Adrenal gland (tissue), 19 donors: ENCODE measurements at places on chromosomes 3 and 15. TPM values are rescaled to one million over a fixed set of nuclear protein-coding genes. Genes with fewer than 3 reads are reported as not detected.

DNA sequence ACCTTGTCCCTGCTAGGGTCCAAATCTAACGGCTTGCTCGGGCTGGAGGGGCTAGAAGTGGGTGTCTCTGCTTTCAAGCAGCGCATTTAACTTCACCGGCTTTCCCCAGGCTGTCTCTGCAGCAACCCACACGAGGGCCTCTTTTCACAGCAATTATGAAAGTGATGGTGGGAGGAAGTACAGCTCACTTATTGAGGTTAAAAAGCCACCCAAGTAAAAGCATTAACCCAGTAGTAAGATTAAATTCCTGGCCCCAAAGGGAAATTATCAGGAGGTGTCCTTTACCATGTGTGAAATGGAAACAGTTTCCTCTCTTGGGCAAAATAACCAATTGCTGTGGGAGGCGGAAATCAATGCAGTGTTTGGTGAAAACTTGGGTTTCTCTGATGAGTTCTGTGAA is 41.1 kb downstream of the NGRN start:
- DNase-seq: peak; percentile 42

- DNase-seq: no peak
Measured at GRCh38 chr15:85782064-85782463, 12.7 kb downstream of the KLHL25 start.

DNA sequence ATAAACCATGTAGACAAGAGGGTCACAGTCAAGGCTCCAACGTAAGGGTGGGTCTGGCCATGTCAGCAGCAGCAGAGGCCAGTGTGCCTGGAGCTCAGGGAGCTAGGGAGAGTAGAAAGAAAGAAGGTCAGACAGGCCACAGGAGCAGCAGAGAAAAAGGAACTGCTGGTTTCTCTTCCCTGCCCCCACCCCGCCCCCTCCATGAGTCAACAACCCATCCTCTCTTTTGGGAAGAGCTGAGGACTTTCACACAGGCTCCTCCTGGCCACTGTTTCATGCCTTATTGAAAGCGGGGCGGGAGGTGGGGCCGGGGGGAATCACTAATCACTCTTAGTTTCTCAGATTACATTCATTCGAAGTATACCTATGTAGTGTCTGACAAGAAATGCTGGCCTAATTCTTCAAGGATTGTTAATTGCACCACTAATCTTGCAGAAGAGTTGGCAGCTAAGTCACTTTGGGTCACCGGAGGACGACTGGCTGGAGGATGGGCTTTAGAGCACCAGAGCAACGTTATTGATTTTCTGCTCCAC is 9.1 kb upstream of the SCG3 start:
- peak; percentile 7 for DNase-seq

GRCh38 chr3:115800489-115801075 is 177.3 kb downstream of the GAP43 start:
- peak; percentile 20 for DNase-seq

- DNase-seq: no peak
Measured at GRCh38 chr3:45180051-45180450, 33.9 kb upstream of the CDCP1 start.

DNA sequence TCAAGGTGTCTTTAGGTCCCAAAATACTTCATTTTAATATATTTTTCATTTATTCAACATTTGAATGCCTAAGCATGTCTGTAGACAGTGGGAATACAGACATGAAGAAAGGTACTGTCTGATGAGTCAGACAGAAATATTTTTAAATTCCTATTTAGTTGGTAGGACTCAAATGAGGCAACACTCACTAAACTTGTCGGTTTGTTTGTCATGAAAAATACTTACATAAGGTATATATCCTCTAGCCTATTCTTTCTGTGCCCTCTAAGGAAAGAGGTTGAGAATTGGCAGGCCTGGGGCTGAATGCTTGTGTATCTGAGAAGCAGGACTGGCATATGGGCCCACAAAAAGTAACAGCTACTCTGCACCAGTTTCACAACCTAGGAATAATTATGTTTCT is 423.6 kb upstream of the MDFIC2 start:
- DNase-seq: no peak

GRCh38 chr3:12948891-12949711 is 107.7 kb upstream of the RPL32 start:
- peak; percentile 89 for DNase-seq

GRCh38 chr15:66652806-66653205 is 49.2 kb upstream of the SMAD6 start:
- DNase-seq: no peak

- peak; percentile 18 for DNase-seq
Measured at GRCh38 chr15:69794645-69795469, 302.9 kb downstream of the TLE3 start.

DNA sequence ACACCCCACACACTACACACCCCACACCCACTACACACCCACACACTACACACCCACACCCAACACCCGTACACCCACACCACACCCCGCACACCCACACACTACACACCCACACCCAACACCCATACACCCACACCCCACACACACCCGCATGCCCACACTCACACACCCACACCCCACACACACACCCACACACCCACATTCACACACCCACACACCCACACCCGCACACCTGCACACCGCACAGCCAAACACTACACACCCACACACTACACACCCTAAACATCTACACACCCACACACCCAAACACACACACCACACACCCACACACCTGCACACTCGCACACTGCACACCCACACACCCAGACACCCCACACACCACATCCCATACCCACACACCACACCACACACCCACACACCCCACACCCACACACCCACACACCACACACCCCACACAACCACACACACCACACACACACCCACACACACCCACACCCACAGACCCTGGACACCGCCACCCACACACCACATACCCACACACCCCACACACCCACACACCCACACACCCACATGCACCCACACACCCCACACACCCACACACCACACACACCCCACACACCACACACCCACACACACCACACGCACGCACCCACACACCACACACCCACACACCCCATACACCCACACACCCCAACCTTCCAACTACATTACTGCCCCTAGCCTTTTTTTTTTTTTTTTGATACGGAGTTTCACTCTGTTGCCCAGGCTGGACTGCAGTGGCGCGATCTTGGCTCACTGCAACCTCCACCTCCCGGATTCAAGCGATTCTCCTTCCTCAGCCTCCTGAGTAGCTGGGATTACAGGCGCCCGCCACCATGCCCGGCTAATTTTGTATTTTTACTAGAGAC is 16.9 kb downstream of the CEP19 start:
- DNase-seq: no peak

DNA sequence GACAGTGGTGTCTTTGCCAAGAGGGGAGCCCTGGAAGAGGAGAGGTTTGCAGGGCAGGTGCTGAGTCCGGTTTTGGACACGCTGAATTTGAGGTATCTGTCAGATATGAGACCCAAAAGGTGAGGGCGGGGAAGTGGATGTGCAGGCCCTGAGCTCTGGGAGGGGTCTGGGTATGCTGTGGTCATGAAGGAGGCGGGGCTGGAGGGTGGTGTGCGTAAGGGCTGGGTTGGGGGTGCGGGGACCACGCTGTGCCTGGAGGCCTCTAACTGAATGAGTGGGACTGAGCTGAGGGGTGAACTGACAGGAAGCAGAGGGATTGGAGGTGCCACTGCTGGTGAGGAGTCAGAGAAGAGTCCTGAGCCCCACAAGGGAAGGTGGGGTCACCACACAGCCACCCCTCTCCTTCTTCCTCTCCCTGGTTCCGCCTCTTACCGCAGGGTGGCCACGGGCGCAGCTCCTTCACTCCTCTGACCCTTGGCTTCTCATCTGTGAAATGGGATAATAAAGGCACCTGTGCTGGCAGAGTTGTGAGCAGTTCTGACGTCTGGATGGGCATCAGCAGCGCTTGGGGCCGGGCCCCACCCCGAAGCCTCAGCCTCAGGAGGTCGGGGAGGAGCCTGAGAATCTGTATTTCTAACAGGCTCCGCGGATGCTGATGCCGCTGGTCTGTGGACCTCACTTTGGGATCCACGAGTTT is 28.8 kb downstream of the PSTPIP1 start:
- no peak for DNase-seq

DNA sequence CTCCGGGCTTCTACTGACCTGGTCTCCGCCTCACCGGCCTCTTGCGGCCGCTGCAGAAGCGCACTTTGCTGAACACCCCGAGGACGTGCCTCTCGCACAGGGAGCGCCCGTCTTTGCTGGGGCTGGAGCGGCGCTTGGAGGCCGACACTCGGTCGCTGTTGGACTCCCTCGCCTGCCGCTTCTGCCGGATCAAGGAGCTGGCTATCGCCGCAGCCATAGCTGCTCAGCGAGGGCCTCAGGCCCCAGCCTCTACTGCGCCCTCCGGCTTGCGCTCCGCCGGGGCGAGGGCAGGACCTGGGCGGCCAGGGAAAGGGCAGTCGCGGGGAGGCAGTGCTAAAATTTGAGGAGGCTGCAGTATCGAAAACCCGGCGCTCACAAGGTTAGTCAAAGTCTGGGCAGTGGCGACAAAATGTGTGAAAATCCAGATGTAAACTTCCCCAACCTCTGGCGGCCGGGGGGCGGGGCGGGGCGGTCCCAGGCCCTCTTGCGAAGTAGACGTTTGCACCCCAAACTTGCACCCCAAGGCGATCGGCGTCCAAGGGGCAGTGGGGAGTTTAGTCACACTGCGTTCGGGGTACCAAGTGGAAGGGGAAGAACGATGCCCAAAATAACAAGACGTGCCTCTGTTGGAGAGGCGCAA is 319.2 kb downstream of the FGF12 start:
- DNase-seq: peak; percentile 59

DNA sequence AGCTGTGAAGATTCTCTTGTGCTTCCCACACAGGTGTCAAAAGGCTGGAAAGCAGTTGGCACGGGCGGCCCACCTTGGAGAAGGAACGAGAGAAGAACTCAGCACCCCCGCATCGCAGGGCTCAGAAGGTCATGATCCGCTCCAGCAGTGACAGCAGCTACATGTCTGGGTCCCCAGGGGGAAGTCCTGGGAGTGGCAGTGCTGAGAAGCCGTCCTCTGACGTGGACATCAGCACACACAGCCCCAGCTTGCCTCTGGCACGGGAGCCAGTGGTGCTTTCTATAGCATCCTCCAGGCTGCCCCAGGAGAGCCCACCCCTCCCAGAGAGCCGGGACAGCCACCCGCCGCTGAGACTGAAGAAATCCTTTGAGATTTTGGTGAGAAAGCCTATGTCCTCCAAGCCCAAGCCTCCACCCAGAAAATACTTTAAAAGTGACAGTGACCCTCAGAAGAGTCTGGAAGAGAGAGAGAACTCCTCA is 31.4 kb downstream of the STARD5 start:
- no peak for DNase-seq

- no peak for DNase-seq
Measured at GRCh38 chr3:105456017-105456416, 89.3 kb downstream of the ALCAM start.

GRCh38 chr3:146746190-146746589 is 141.0 kb upstream of the PLSCR5 start:
- DNase-seq: no peak

- no peak for DNase-seq
Measured at GRCh38 chr15:100311833-100312476, 29.8 kb downstream of the ADAMTS17 start.

DNA sequence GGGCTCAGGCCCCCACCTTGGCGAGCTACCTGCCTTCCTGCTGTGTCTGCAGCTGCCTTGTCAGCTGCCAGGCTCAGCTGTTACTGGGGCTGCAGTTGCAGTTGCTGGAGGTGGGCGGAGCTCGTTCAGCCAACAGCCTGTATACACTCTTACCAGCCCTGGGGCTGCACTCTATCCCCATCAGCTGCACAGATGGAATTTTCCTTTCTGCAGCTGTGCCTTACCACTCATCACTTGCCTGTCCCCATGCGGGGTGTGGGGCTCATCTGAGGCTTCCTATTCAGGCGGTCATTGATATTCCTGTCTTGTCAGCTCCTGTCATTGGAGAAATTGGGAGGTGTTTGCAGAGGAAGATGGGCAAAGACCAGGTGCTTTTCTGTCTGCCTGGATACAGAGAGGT is 9.1 kb upstream of the SYN2 start:
- no peak for DNase-seq

DNA sequence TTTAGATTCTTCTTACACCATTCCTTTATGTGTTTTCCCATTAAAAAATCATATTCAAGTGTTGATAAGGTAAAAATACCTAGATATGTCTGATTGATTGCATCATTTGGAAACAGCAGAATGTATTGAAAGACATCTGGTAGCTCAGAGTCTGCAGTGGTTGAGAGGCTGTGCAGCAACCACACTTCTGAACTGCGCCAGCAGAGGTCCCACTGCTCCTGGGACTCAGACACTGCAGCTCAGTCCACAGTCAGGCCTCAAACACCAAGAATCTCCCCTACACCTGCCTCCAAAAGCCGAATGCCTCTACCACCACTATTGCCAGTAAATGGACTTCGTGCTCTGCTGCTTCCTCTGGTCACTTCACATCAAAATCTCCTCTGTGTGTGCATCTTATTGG is 176.9 kb upstream of the LMCD1 start:
- DNase-seq: peak; percentile 59

- DNase-seq: peak; percentile 74
Measured at GRCh38 chr3:128549283-128550112, 56.5 kb upstream of the GATA2 start.

DNA sequence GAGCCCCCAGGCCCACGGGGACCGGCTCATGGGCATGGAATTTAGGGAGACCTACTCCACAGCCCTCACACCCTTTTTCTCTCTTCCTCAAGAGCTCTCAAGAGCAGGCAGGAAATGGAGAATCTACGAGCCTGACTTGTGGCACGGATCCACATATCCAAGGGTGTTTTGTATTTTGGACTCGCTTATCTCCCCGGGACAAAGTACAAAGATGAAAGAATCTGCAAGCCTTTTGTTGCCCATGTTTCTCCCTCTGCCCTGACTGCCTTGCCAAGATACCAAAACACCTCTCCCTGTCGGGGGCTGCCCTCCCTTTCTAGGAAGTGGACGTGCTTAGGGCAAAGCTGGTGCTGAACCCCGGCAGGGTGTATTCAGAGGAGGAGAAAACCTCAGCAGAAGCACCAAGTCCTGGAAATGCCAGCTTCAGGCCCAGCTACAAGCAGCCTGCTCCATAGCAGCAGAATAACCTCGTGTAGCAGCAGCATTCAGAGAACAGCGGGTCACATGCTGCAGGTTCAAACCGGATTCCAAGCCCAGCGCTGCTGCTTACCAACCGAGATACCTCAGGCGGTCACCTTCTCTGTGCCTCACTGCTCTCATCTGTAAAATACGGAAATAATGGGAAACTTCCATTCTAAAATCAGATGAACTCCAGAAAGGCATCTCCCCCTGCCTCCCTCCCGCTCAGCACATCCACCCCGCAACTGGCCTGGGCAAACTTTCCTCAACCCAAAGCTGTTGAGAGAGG is 35.2 kb downstream of the DNASE1L3 start:
- no peak for DNase-seq

GRCh38 chr15:70618929-70619328 is 144.4 kb downstream of the UACA start:
- DNase-seq: no peak

TUSC7 gene
- total RNA-seq: not detected

SMCO1 gene
- total RNA-seq: not detected

CGNL1 gene
- total RNA-seq: 26.3 TPM

TBL1XR1 gene
- 103 TPM for total RNA-seq

SLC6A1 gene
- 1.1 TPM for total RNA-seq

PP2D1 gene
- total RNA-seq: not detected

PLSCR5 gene
- not detected for total RNA-seq

RAD51 gene
- 5.2 TPM for total RNA-seq

SOX14 gene
- not detected for total RNA-seq

SEMA4B gene
- total RNA-seq: 87.4 TPM

SPTBN5 gene
- under 0.01 TPM for total RNA-seq

C15orf40 gene
- total RNA-seq: 22.2 TPM
